ENCODE measurements at places on chromosomes 6 and 20.

DNA sequence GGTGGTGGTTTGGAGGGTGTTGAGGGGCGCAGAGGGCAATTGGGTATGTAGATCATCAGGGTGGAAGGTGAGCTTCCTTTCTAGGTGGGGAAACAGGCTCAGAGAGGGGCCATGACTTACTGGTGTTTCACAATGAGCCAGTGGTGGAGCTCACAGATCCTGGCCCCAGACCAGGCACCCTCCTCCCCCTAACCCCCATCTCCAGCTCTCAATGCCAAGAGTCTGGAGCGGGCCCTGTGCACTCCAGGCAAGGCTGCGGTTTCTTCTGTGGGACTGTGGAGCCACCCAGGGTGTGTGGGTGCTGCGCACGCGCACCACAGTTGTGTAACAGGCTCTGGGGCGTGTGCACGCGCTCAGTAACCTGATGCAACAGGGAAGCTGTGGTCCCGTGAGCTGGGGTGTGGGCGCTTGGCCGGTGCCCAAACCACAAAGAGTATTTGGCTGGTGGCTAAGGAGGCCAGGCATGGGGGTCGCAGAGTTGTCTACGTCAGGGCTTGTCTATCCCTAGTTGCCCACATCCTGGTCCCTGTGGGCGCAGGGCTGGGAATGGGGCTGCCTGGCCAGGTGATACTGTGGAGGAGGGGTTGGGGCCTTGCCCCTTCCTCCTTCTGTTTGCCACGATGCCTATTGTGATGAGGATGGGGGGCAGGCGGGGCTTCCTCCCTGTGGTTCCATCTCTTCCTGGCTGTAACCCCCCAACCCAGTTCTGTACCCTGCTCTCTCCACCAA, 37.5 kb upstream of the MRPS18A start:
- DNase-seq, result peak; percentile 94

DNA sequence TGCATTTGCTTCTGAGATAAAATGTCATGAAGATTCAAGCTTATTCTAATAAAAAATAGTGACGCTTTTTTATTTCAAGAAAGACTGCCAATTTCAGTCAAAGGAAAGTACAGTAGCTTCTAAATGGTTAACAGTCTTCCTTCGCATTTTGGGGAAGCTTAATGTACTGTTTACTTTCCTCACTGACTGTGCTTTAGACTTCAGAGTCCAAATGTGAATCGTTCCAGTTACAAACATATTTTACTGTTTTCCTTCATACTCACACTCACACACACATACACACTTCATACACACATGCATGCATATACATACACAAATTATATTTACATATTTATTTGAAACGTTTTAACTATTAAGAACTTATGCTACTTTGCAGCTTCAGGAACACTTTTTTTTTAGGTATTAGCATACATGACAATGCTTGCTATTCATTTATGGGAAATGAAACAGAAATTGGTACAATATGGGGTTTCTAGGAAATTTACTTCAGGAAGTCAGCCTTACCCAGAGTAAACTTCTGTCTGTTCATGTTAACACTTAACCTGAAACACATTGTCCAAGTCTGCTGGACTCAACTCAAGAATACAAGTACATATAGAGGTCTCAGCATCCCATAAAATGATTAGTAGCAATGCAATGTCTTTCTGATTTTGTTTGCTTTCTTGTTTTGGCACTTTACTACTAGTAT, 145.4 kb downstream of the RPS12 start:
- DNase-seq, result no peak

- DNase-seq, result peak; percentile 16
These were observed 54.3 kb downstream of the ANKRD60 start for GRCh38 chr20:58173930-58174707.

- DNase-seq, result no peak
These were observed 32.8 kb downstream of the CD40 start for GRCh38 chr20:46150943-46151342.

- no peak for DNase-seq
These were observed 677 bp downstream of the PXMP4 start for GRCh38 chr20:33719277-33719988.

DNA sequence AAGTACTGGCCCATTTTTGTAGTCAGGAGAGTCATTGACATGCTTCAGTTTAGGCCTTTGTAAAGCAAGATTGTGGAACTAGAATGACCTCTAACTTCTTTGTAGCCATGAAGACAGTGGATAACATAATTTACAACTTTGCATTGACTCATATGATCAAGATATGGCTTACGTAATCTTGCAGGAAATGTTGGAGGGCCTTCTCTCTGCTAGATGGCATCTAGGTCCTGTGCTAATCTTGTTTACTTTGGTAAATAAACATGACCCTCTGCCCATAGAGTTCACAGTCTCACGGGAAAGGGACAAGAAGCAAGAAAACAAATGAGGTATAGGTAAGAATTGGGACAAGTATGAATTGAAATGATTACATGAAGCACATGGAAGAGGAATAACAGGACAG, 355.2 kb upstream of the ARID1B start:
- no peak for DNase-seq

DNA sequence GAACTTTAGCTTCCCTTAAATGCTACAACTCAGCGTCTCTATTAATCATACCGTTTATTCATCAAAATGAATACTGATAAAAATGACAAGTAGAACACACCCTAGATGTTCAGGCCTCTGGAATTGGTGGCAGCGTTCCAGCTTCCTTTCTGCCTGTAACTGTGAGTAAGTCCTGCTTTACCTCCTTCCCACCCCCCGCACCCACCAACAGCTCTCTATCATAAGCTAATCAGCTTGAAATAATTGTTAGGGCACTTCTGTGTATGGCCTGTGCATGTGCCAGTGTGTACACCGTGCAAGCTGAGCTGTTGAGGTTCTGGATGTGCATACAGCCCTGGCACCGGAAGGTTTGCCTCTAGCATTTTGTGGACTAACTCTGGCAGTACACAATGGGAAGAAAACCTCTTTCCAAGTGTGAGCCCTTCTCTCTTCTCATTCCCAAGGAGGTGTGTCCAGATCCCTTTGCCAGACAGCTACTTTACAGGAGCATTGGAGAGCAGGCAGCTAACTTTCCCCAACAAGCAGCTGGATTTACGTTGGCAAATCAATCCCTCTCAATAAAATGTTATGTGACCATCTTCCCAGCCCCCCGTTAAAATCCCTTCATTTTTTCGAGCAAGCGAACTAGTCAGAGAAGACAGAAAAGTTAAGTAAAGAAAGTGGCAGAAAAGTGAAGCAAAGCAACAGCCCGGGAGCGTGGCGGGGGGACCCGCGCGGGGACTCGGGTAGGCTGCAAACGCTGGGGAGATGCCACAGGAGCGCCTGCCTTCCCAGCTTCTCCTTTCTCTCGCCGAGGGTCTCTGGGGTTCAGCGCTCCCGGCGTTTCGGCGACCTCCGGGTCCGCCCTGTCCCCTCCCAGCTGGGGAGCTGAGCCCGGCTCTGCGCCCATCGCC, 803 bp upstream of the ADGRG6 start:
- peak; percentile 53 for DNase-seq

- DNase-seq, result no peak
These were observed 179.5 kb downstream of the SOX4 start for GRCh38 chr6:21772884-21773575.

DNA sequence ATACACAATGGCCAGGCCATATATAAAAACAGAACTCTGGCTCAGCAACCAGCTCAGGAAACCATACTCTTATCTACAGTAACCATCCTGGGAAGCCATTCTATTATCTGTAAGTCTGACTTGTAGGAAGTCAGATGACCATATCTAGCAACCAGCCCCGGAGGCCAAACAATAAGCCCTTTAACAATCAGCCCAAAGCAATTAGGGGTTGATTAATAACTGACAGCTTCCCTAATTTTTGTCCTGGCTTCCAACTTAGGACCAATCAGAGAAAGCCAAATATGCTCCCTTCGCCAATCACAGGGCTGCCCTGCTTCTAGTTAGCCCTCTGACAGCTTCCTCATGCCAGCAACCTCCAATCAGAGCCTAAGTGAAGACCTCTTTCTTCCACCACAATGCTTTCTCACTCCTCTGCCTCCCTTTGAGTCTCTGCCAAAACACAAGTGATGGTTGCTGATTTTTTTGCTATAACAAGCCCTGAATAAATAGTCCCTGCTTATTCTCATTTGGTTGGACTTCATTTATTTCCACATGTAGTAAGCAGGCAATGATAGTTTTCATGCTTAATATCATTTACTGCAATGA, 37.8 kb upstream of the STXBP5 start:
- no peak for DNase-seq

GRCh38 chr6:148342100-148342349, 613 bp upstream of the SASH1 start:
- DNase-seq, result no peak

GRCh38 chr20:39698752-39699151, 736.6 kb downstream of the DHX35 start:
- DNase-seq, result no peak

DNA sequence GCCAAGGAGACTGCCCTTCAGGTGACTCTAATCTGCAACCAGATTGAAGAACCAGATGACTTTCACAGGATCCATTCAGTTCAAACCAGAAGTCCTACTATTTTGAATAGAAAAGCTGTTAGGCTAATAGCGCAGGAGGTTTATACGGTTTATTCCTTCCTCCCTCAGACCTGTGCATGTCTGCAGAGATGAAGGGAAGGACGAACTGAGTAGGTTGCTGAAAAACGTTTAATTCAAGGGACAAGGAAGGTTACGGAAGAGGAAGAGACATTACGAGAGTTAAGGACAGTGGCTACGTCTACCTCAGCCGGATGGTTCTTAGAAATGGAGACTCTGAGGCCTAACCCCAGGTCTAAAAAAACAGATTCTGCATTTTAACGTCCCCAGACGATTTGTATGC, 978 bp downstream of the AURKA start:
- no peak for DNase-seq

GRCh38 chr6:139165324-139165723, 30.4 kb downstream of the HECA start:
- DNase-seq, result no peak

- no peak for DNase-seq
These were observed 4.3 kb upstream of the CCDC167 start for GRCh38 chr6:37504024-37504423.

DNA sequence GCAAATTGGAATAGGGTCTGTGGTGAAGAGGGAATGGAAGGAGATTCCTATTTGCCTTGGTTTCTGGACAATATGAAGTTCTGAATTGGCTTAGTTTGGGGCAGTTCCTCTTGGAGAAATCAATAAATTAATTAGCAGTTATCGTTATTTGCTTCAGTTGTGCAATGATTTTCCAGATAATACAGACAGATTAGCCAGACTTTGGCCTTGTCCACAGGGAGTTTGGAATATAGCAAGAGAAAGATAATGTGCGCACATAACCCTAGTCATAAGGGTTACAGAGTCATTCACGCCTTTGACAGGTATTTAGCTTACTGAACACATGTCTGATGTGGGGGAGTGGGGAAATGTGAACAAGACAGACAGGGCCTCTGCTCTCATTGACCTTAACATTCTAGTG, 1.3 kb downstream of the ATRN start:
- DNase-seq, result no peak

DNA sequence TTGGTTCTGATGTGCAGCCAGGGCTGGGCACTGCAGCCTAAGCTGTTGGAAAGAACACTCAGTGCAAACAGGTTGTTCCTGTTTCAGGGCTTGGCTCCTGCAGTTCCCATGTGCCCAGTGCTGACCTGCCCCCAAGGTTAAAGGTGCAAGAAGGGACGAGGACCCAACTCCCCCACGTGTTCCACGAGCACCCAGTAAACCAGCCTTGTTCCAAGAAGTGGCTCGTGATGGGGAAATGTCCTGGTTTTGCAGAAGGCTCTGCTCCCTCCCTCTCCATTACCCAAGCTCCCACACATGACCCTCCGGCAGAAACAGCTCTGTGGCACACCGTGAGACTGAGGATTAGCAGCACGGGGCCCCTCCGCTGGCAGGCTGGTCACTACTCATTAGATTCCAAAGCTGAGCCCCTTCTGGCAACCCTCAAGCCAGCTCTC, 9.4 kb downstream of the ACSS1 start:
- no peak for DNase-seq

DNA sequence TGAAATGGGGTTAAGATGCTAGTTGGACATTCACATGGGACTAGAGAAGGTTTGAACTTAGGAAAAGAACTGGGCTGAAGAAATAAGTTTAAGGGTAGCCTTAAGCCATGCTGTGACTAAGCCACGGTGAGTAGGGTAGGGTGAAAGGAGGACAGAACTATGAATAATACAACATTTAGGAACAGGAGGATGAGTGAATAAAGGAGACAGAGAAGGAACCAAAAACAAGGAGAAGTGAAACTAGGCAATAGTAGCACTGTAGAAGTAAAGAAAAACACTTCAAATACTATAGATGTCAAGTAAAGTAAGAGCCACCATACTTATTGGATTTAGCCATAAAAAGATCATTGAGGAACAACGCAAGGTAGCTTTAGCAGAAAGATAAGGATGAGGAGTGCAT, 111.2 kb downstream of the KCNQ5 start:
- no peak for DNase-seq

- DNase-seq, result no peak
These were observed 36.6 kb downstream of the MOCS1 start for GRCh38 chr6:39897698-39898097.

DNA sequence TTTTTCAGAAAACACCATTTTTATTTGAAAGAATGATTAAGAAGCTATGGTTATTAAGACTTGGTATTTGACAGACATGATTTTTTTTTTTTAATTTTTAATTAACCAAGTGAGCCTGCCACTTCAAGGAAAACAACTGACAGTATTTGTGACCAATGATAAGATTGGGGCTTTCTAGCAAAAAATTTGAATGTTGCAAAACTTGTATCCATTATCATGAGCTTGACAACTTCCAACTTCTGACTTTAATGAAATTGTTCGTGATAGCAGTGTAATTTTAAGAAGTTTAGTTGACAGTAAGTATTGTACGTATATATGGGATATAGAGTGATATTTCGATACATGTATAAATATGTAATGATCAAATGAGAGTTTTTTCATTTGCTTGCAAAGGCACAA, 21.6 kb upstream of the POM121L2 start:
- DNase-seq, result no peak

- DNase-seq, result no peak
These were observed 186.9 kb downstream of the ERMARD start for GRCh38 chr6:169938262-169938701.

- DNase-seq, result no peak
These were observed 27.3 kb upstream of the SLC9A8 start for GRCh38 chr20:49785149-49785851.

GRCh38 chr6:35469751-35470662, 1.8 kb downstream of the RPL10A start:
- no peak for DNase-seq

DNA sequence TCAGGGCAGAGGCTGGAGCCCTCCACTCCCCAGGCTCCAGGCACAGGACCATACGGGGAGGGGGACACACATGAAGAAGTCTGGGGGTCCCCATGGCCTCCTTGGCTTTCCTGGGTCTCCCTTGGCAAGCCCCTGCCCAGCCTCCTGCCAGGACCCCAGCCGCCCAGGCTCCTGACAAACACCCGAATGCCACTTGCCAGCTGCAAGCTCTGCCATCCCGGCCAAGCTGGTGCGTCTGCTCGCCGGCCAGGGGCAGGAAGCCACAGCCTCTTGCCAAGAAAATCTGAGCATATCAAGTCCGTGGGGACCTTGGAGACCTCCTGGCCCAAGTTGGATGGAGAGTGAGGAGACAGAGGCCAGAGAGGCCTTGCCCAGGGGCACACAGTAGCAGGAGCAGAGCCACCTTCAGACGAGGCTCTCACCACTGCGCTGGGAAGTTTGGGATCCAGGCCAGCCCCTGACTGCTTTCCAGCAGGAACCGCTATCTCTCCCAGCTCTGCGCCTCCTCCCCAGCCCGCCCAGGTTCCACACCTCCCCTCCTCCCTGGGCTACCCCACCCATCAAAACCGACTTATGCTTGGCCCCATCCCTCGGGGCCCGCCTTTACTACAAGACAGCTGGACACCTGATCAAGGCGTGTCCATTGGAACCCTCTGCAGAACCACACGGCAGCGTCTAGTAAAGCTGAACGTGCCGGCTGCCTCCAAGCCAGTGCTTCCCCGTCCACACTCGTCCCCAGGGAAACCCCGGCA, 80.2 kb downstream of the GRM4 start:
- DNase-seq, result no peak
